ENCODE measurements at places on chromosomes 5 and 9.

- no peaks in the 10 kb centered on the region for H3K4me1 ChIP-seq
- H3K36me3 ChIP-seq, result no peaks in the 10 kb centered on the region
- DNase-seq, result no peak
- H3K27me3 ChIP-seq, result no peaks in the 10 kb centered on the region
These were observed 1613.8 kb downstream of the MAT2B start for GRCh38 chr5:165119175-165119574.

- no peak overlapping the region for H3K4me3 ChIP-seq
- H3K4me1 ChIP-seq, result peaks cover 26% of the 10 kb centered on the region
- H3K27ac ChIP-seq, result peak overlapping the region; percentile 53
- DNase-seq, result no peak
- H3K36me3 ChIP-seq, result no peaks in the 10 kb centered on the region
These were observed 12.3 kb upstream of the DPM2 start for GRCh38 chr9:127949827-127950512.

GRCh38 chr9:13142776-13143175 lies 136.7 kb downstream of the MPDZ start:
- no peaks in the 10 kb centered on the region for H3K27me3 ChIP-seq
- H3K4me3 ChIP-seq, result no peak overlapping the region
- no peak for DNase-seq
- H3K27ac ChIP-seq, result no peak overlapping the region

GRCh38 chr9:92637326-92637725 lies 32.6 kb downstream of the IPPK start:
- no peaks in the 10 kb centered on the region for H3K4me1 ChIP-seq
- H3K36me3 ChIP-seq, result peaks cover 22% of the 10 kb centered on the region
- DNase-seq, result no peak

- H3K27me3 ChIP-seq, result no peaks in the 10 kb centered on the region
- peak; percentile 83 for DNase-seq
- H3K36me3 ChIP-seq, result no peaks in the 10 kb centered on the region
- H3K27ac ChIP-seq, result no peak overlapping the region
- H3K4me3 ChIP-seq, result no peak overlapping the region
- H3K4me1 ChIP-seq, result no peaks in the 10 kb centered on the region
These were observed 14.9 kb upstream of the WNT8A start for GRCh38 chr5:138068742-138069600.

GRCh38 chr5:55003432-55004065 lies 18.2 kb upstream of the ESM1 start:
- no peaks in the 10 kb centered on the region for H3K36me3 ChIP-seq
- DNase-seq, result no peak
- no peaks in the 10 kb centered on the region for H3K4me1 ChIP-seq
- H3K4me3 ChIP-seq, result no peak overlapping the region

DNA sequence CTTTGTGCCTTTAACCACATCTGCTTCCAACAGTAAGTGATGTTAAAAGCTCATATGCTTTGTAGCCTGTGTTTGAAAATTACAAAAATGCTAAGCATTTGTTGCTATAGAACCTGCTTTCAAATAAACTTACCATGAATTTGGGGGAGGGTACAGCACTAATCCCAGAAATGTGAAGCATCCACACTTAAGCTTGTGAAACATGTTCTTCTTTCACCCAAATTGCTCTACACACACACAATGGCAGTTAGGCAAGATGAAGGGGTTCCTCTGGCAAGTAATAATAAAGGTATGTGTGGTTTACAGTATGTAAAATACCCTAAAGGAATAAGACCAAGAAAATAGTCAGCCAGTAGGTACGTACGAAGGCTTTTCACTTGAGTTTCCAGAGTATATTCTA lies 165.6 kb downstream of the SMARCA2 start:
- no peak overlapping the region for H3K4me3 ChIP-seq
- H3K27ac ChIP-seq, result no peak overlapping the region
- no peaks in the 10 kb centered on the region for H3K4me1 ChIP-seq
- no peaks in the 10 kb centered on the region for H3K27me3 ChIP-seq
- no peak for DNase-seq

- H3K36me3 ChIP-seq, result no peaks in the 10 kb centered on the region
- peaks cover 3% of the 10 kb centered on the region for H3K27me3 ChIP-seq
- no peak overlapping the region for H3K27ac ChIP-seq
- H3K4me1 ChIP-seq, result peaks cover 11% of the 10 kb centered on the region
- DNase-seq, result no peak
These were observed 13.6 kb upstream of the COL27A1 start for GRCh38 chr9:114141553-114142402.

- no peaks in the 10 kb centered on the region for H3K27me3 ChIP-seq
- H3K4me3 ChIP-seq, result no peak overlapping the region
- H3K27ac ChIP-seq, result no peak overlapping the region
- DNase-seq, result no peak
- peaks cover 7% of the 10 kb centered on the region for H3K4me1 ChIP-seq
These were observed 40.0 kb downstream of the CPLANE1 start for GRCh38 chr5:37208883-37209797.

DNA sequence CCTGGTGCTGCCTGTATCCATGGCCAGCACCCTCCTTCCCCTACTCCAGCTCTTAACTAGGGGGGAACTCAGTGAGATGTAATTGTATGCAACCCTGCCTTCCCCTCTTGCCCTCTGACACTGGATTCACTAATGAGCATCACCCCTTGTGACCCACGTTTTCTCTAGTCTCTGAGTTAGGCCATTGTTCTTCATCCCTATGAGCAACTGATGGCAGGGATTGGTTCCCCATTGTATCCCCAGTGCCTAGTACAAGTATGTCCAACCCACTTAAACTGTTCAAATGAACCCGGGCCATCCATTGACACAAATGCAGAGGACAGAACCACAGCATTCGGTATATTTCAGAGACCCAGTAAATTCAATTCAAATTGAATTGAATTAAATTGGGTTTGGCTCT lies 77.6 kb upstream of the ASTN2 start:
- no peak overlapping the region for H3K4me3 ChIP-seq
- H3K4me1 ChIP-seq, result peaks cover 7% of the 10 kb centered on the region
- H3K36me3 ChIP-seq, result no peaks in the 10 kb centered on the region
- no peak for DNase-seq
- no peaks in the 10 kb centered on the region for H3K27me3 ChIP-seq
- H3K27ac ChIP-seq, result no peak overlapping the region

DNA sequence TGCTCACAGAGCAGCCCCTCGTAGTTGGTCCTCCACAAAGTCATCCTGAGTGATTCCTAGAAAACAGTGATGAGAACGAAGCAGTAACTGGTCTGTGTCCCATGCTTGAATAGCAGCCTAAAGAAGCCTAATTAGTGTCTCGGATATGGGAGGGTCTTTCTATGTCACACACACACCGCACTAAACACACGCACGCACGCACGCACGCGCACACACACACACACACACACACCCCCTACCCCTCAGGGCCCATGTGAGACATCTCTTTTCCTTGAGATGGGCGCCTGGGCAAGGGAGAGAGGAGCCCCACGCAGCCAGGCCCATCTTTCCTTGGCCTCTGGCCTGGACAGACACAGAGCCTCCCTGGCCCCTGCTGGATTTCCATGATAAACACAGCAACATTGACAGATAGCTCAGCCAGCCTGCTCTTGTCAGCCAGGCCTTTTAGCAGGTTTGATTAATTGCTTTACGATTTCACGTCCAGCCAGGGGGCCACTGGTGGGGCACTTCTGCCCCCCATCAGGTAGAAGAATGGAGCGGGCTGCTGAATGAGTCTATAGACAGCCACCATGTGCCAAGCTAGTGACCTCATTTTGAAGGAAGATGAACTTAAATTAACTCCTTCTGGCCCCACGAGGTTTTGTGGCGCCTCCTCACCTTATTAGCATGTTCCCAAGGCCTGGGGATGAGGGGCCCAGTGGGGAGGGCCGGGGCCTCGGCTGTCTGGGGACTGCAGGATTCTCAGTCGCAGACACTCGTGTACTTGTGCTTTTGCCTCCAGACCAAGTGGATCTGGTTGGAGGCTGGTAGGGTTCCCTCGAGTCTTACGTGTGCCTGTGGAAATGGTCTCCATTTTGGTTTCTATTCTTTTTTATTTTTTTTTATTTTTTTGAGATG lies 36.2 kb upstream of the PRDM12 start:
- no peak for DNase-seq
- no peak overlapping the region for H3K4me3 ChIP-seq
- no peak overlapping the region for H3K27ac ChIP-seq
- no peaks in the 10 kb centered on the region for H3K27me3 ChIP-seq
- no peaks in the 10 kb centered on the region for H3K36me3 ChIP-seq

DNA sequence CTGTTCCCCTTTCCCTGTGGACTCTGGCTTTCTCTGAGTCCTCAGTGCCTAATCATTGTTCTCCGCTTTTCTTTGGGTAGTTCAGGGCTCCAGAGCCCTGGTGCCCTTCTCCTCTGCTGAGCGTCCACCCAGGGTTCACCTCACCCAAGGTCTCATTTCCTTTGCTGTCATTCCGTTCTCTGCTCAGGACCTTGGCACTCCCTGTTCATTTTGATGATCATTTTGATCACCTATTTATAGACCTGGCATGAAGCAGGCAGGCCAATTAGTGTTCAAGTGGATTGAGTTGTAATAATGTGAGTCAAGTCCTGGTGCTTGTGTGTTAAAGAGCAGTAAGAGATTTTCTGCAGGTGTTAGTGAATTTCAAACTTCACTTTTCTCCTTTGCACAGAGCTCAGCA lies 3.6 kb downstream of the TRIO start:
- H3K27me3 ChIP-seq, result no peaks in the 10 kb centered on the region
- DNase-seq, result no peak
- peak overlapping the region; percentile 97 for H3K4me3 ChIP-seq
- H3K36me3 ChIP-seq, result no peaks in the 10 kb centered on the region

GRCh38 chr5:127111112-127111511 lies 37.8 kb upstream of the C5orf63 start:
- H3K4me3 ChIP-seq, result no peak overlapping the region
- H3K36me3 ChIP-seq, result no peaks in the 10 kb centered on the region
- H3K4me1 ChIP-seq, result no peaks in the 10 kb centered on the region
- H3K27me3 ChIP-seq, result no peaks in the 10 kb centered on the region
- no peak overlapping the region for H3K27ac ChIP-seq

- H3K27me3 ChIP-seq, result no peaks in the 10 kb centered on the region
- no peaks in the 10 kb centered on the region for H3K36me3 ChIP-seq
- no peak for DNase-seq
- H3K27ac ChIP-seq, result no peak overlapping the region
These were observed 156.3 kb upstream of the FST start for GRCh38 chr5:53323943-53324642.

GRCh38 chr5:169429044-169429443 lies 128.1 kb upstream of the SLIT3 start:
- no peak overlapping the region for H3K27ac ChIP-seq
- no peaks in the 10 kb centered on the region for H3K4me1 ChIP-seq
- no peaks in the 10 kb centered on the region for H3K36me3 ChIP-seq
- H3K27me3 ChIP-seq, result no peaks in the 10 kb centered on the region

GRCh38 chr5:74288448-74289108 lies 351.9 kb downstream of the ENC1 start:
- no peak for DNase-seq
- peak overlapping the region; percentile 59 for H3K27ac ChIP-seq
- no peaks in the 10 kb centered on the region for H3K36me3 ChIP-seq
- no peaks in the 10 kb centered on the region for H3K27me3 ChIP-seq
- H3K4me1 ChIP-seq, result no peaks in the 10 kb centered on the region
- no peak overlapping the region for H3K4me3 ChIP-seq

- no peak overlapping the region for H3K27ac ChIP-seq
- H3K36me3 ChIP-seq, result no peaks in the 10 kb centered on the region
- H3K4me3 ChIP-seq, result no peak overlapping the region
- DNase-seq, result no peak
These were observed 719.3 kb upstream of the ZNF608 start for GRCh38 chr5:125465703-125466102.

- no peak overlapping the region for H3K4me3 ChIP-seq
- no peaks in the 10 kb centered on the region for H3K36me3 ChIP-seq
- H3K4me1 ChIP-seq, result peaks cover 18% of the 10 kb centered on the region
- H3K27me3 ChIP-seq, result no peaks in the 10 kb centered on the region
- no peak overlapping the region for H3K27ac ChIP-seq
These were observed 2.7 kb downstream of the UBAC1 start for GRCh38 chr9:135958485-135958884.
